Stimulated activated CD8-positive, alpha-beta memory T cell treated with anti-CD3 and anti-CD28 coated beads, Interleukin-4, amount 100 ng/mL, for 4 hours (primary cell): ENCODE measurements at places on chromosomes 11 and 22.

DNA sequence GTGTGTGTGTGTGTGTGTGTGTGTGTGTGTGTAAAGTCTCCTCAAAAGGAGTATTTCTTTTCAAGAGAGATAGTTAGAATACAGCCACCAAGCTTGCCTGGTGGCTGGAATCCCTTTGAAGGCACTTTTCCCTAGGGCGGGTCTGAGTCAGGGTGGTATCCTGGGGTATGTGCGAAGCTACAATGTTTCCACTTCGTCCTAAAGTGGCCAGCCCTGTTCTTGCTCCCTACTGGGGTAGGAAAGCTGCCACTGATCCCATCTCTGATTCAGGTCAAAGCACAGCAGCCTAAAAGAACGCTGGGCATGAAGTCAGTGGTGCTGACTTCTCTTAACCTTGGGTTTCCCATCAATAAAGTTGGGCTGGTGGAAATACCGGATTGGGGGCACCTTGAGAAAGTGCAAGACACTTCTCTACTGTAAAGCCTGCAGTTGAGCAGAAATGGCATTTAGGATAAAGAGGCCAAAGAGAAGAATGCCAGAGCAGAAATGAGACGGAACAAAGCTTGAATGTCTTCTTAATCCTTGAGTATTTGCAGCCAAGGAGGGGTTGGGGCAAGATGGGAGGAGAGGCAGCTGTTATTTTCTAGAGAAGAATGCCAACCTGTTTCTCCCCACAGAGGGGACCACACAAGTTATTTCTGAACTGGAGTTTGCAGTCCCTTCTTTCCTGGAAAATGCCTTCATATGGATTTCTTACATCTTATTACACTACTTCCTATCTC, 35.3 kb downstream of the ZNRF3 start:
- no peak for DNase-seq

DNA sequence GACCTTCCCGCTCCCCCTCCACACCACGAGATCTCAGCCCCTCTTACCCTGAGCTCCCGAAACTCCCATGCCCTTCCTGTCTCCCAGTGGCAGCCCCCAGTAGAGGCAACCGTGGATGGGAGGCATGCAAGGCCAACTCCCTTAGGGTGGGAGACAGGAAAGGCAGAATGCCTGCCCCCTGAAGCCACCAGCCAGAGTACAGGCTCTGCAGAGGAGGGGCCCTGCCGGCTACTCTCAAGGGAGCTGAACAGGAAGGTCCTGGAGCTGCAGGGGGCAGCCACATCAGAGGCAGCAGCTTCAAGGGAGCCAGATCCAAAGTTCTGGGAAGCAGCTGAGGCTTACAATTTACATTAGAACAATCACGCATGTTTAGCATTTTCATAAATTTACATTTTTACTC, 38.3 kb downstream of the PDE2A start:
- DNase-seq: no peak

- no peak for DNase-seq
Measured at GRCh38 chr11:2950825-2951224, 21.6 kb upstream of the PHLDA2 start.

DNA sequence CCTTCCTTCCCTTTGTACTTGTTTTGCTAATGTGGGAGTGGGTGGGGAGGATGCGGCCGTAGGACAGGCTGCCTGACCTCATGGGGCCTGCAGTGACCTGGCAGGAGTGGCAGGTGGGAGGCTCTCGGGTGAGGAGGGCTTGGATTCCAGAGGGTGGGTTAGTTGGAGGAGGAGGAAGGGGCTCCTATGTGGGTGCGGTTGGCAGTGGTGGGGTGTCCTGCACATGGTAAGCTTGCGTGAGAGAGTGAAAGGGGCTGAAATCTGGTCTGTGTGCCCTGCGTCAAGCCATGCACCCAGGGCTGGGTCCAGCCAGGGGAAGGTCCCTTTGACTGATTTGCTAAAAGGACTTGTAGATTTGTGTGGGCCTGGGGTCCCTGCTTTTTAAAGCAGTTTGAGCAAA, 90.7 kb upstream of the OR4B1 start:
- no peak for DNase-seq

GRCh38 chr11:108733479-108734116, 68.7 kb downstream of the DDX10 start:
- DNase-seq: no peak

GRCh38 chr11:1281326-1281973, 28.0 kb downstream of the TOLLIP start:
- no peak for DNase-seq

DNA sequence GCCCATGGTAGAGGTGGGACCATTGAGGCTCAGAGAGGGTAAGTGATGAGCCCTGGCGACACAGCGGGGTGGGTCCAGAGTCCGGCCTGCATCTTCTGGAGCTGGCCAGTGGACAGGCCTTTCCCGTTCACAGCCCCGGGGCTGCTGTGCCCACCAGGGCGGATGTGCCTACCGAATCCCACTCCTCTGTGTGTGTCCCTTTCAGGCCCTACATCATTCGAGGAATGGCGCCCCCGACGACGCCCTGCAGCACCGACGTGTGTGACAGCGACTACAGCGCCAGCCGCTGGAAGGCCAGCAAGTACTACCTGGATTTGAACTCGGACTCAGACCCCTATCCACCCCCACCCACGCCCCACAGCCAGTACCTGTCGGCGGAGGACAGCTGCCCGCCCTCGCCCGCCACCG, 11.9 kb upstream of the PPP6R3 start:
- DNase-seq: no peak

- no peak for DNase-seq
Measured at GRCh38 chr22:38034278-38034882, 22.8 kb upstream of the PICK1 start.

- DNase-seq: no peak
Measured at GRCh38 chr11:117095284-117096161, 2.7 kb downstream of the SIK3 start.

- DNase-seq: no peak
Measured at GRCh38 chr11:77467233-77467632, 6.7 kb downstream of the PAK1 start.
